Left colon (tissue), 2 donors: ENCODE measurements at places on chromosomes 3 and 15.

GRCh38 chr3:10417847-10418246 lies 87.5 kb downstream of the ATP2B2 start:
- no peak for DNase-seq

DNA sequence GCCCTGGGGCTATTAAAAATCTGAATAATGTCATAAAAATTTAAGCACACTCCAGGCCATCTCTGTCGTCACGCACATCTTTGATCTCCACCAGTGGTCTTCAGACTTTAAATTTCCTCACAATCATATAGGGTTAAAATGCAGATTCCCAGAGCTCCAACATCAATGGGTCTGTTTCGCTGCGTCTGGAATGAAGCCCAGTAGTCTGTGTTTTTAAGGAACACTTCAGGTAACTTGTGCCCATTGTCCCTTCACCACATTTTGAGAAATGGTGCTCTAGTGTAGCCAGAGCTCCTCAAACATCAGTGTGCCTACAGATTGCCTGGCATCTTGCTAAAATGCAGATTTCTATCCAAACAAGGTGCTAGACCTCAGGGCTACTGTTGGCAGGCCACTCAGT lies 9.8 kb downstream of the SEMA6D start:
- DNase-seq = no peak

- DNase-seq = no peak
Measured at GRCh38 chr3:1798711-1799405, 299.8 kb upstream of the CNTN4 start.

- DNase-seq = no peak
Measured at GRCh38 chr3:149428087-149428486, 46.4 kb upstream of the TM4SF4 start.

DNA sequence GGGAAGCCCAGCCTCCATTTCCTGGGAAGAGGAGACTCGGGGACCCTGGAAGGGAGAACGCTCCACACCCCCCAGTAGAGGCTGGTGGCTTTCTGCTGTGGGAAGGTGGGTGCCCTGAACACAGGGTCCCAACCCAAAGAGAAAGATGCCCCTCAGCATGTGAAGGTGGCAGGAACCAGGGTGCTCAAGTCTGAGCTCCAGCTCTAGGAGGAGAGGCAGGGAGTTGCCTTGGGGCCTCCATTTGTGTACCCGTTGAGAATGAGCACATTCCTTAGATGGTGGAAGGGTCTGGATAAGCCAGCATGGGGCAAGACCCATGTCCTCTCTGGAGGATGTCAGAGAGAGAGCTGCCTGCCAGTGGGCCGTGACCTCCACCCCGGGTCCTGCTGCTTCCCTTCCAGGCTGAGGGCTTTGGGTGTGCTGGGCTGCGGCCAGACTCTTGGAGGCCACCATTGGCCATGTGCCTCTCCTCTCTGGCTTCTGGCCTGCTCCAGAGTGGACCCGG lies 212.4 kb downstream of the TBC1D2B start:
- no peak for DNase-seq

- DNase-seq = peak; percentile 29
Measured at GRCh38 chr3:129829640-129830039, 63.9 kb downstream of the TMCC1 start.

- DNase-seq = no peak
Measured at GRCh38 chr3:156772588-156773206, 53.5 kb upstream of the LEKR1 start.
